Hematopoietic multipotent progenitor cell treated with erythropoietin and hydrocortisone succinate and interleukin-3 and kit ligand, for 8 days (in vitro differentiated cells): ENCODE measurements at places on chromosomes 3 and 15.
A peak's percentile ranks its signal among the peaks of the same experiment; 100 is the strongest.

DNA sequence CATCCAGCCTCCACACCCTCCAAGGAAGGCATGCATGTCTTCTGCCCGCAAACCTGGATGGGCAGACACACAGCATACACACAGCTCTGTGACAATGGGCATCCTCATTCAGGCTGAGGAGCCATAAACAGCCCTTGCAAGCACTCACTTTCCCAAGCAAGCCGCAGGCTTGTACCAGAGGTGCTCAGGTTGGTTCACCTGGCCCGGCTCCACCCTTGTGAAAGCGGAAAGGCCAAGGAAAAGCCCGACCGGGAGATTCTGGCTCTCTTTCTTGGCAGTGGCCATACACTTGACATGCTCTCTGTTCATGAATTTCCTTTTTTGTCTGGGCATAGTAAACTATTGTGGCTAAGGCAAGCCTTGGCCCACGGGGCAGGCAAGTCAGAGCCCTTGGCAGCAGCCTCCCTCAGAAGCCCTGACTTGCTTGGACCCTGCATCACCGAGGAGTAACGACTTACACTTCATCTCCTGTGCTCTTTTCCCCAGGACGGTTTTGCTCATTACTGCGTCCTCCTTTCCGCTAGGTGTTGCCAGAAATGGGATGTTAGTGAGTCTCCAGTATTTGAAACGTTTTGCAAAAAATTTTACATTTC lies 74.6 kb upstream of the BNC1 start:
- DNase-seq, result no peak

- DNase-seq, result peak; percentile 69
These were observed 9.7 kb upstream of the THUMPD3 start for GRCh38 chr3:9352917-9353752.

- no peak for DNase-seq
These were observed 68.8 kb downstream of the VGLL3 start for GRCh38 chr3:86921971-86922680.

DNA sequence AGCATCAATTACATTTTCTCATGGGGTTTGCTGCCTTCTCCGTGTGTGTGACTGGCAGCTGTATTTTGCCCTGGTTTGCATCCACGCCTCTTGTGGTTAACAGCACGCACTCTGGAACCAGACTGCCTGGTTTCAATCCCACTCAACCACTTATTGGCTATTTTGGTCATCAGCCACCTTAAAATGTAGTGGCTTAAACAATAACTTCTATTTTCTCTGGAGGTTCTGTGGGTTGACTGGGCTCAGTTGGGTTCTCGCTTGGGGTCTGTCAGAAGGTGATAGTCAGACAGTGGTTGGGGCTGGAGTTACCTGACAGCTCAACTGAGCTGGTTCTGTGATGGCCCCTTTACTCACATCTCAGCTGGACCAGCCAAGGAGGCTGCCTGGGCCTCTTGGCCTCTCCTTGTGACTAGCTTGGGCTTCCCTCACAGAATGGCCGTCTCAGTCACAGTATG lies 36.8 kb downstream of the EHD4 start:
- no peak for DNase-seq

GRCh38 chr15:75228787-75229186 lies 27.1 kb downstream of the C15orf39 start:
- DNase-seq, result no peak

DNA sequence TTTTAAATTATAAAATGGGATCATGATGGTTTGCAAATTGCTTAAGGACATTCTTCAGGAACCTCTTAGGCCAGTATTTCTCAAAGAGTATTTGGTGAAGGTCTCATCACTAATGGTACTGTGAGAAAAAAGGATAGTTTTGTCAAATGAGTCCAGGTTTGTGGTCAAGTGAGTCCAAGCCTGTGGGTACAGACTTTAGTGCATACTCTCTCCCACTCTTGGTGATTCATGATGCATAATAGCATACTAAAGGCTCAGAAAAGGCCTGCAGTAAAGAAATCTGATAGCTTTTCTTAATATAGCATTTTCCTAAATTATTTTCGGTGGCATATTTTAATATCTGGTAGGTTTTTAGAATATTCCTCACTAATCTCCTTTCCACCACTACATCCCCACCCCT lies 20.0 kb downstream of the BOC start:
- DNase-seq, result no peak

- no peak for DNase-seq
These were observed 7.0 kb downstream of the TMEM40 start for GRCh38 chr3:12752102-12752501.

- DNase-seq, result no peak
These were observed 11.4 kb downstream of the PRR20G start for GRCh38 chr3:127276396-127276795.

GRCh38 chr3:69250014-69250413 lies 127.6 kb upstream of the LMOD3 start:
- no peak for DNase-seq
